MV-4-11 (cell line): ENCODE measurements at places on chromosomes 11 and 22.

DNA sequence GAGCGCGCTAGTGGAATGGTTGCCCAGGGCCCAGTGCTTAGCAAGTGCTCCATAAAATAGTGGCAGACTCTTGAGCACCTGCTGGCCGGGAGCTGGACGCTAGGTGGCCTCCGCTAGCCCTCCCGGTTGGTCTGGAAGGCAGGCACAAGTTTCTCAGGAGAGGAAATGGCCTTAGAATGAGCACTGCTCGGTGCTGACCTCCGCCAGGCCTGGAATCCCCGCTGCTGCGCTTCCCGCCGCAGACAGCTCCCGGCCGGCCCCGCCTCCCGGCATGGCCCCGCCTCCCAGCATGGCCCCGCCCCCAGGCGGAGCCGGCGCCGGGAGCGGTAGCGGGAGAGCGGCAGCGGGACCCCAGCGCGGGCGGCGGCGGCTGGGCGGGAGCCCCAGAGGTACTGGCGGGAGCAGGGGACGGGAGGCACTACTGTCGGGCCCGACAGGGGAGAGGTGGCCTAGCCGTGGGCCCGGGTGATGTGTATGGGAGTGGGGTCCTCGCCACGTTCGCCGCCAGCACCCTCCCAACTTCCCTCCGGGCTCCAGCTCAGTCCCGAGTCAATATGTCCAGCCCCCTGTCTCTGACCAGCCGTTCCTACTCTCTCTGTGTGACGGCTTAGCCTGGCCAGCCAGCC, at the start of gene SIPA1:
SIPA1 (plus strand) TSS at position 308 of the 626 bp plus-strand sequence. CDS start 2,821 bp downstream, outside the sequence.
- DNase-seq, result peak; percentile 73

GRCh38 chr11:128596250-128596649, 8.9 kb upstream of the ETS1 start:
- DNase-seq, result no peak

- no peak for DNase-seq
These were observed 88.8 kb upstream of the XKR3 start for GRCh38 chr22:16914006-16914405.

DNA sequence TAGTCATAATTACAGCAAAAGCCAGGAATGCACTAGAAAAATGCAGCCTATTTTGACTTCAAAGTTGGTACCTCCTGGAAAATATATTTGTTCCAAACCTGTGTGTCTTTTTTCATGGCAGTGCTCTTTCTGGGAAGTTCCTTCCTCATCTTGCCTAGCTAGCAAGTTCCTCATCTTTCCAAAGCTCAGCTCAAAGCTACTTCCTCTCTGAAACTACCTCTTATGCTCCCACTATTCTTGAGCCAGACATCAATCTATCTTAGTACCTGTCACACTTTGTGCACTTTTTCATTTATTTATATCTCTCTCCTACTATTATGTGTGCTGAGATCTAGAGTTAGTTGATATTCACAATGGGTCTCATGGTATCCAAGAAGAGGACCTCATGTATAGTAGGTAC, 191.6 kb upstream of the CCDC90B start:
- DNase-seq, result peak; percentile 63

GRCh38 chr11:68473693-68474092, 13.1 kb downstream of the PPP6R3 start:
- DNase-seq, result no peak

GRCh38 chr11:74615988-74616387, 23.6 kb downstream of the POLD3 start:
- no peak for DNase-seq

DNA sequence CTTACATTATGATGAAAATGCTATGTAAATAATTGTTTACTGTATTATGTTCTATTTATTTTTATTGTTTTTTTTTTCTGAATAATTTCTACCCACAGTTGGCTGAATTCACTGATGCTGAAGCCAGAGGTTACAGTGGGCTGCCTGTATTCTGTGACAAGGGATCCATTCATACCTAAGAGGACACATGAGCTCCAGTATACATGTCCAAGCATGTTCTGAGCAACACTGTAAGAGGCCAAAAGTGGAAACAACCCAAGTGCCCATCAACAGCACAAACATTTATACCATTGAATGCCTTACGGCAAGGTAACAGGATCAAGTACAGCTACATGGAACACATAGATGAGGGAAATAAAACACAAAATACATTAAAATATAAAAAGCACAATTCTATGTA, 1.4 kb upstream of the SRSF8 start:
- DNase-seq, result no peak

DNA sequence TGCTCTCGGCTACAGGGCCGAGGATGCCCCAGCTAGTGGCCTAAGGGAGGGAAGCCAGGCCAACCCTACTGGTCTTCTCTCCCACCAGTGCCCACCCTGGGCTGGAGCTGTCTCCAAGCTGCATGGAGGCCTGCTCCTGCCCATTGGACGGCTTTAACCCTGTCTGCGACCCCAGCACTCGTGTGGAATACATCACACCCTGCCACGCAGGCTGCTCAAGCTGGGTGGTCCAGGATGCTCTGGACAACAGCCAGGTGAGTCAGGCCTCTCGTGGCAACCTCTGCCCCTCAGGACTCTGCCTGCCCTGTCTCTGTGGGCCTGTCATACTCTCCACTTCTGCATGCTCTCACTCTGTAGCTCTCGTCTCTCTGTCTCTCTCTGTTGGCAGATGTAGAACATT, 44.1 kb upstream of the TPBGL start:
- DNase-seq, result no peak

GRCh38 chr11:61367406-61367805, 5.2 kb downstream of the TMEM138 start:
- DNase-seq, result no peak

GRCh38 chr11:28342716-28343115, 234.5 kb downstream of the METTL15 start:
- no peak for DNase-seq

- DNase-seq, result no peak
These were observed 3.0 kb upstream of the RIN1 start for GRCh38 chr11:66339162-66339675.

DNA sequence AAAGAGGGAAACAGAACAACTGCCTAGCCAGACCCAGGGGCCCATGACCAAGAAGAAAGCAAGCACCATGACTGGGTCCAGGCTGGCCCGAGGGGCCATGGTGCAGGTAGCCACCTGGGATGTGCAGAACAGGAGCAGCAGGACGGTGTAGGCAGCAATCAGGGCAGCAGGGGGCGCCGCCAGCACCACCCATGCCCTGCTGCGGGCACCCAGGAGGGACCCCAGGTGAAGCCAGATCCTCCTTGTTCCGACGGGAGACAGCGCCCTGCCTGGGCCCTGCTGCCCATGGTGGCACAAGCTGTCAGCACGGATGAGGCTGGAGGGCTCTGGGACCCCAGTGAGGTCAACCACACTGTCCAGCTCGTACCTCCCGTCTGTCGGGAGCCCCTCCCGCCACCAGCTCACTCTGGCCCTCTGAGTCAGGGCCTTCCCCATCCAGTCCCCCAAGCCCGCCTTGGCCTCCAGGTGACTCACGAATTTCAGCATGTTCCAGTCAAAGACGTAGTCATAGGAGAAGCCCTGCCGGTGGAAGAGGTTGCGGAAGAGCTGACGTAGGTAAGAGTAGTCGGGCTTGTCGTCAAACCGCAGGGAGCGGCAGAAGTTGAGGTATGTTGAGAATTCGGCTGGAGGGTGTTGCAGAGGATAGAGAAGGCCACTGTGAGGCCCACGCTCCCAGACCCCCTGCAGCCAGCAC, 18.8 kb downstream of the CSNK1E start:
- no peak for DNase-seq

DNA sequence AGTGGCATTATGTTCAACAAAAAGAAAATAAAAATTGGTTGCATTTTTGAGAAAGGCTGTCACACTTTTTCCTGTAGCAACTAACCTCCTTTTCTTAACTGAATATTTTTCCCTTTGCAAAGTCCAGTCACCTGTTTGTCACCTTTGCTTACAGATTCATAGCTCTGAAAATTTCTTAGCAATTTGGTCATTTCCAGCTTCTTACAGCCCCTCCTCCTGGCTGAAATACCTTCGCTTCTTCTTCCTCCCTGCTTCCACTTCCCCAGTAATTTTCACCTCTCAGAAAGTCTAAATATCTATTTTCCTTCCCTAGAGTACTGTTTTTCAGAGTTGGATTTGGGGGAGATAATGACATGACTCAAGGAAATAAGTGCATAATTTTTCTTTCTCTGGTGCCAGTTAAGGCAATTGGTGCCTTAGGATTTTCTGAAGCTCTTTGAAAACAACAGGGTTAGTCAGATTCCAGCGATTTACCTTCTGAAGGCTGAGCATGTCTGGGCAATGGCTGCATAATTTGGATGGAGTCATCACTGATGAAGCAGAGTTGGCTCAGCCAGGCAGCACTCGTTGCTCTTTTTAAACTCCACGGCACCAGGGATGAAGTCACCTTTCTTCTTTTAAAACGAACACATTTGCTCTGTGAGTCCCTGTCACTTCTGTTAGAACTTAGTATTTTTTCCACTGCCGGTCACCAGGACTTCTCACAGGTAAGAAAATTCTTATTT, 62.1 kb upstream of the AMOTL1 start:
- no peak for DNase-seq

GRCh38 chr11:38460896-38461295, 1862.9 kb upstream of the RAG2 start:
- DNase-seq, result no peak

DNA sequence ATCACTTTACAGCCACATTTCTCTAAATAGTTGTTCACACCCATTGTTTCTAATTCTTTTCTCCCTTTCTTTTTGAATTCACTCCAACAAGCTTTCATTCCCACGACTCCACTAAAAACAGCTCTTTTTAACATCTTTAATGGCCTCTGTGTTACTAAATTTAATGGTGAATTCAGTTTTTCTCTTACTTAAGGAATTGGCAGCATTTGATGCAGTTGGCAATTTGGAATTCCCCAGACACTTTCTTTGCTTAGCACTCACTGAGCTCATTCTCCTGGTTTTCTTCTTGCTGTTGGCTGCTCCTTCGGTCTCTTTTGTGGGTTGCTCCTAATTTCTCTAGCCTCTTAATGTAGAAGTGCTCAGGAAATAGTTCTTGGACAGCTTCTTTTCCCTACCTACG, 40.5 kb upstream of the OR9Q1 start:
- DNase-seq, result no peak

DNA sequence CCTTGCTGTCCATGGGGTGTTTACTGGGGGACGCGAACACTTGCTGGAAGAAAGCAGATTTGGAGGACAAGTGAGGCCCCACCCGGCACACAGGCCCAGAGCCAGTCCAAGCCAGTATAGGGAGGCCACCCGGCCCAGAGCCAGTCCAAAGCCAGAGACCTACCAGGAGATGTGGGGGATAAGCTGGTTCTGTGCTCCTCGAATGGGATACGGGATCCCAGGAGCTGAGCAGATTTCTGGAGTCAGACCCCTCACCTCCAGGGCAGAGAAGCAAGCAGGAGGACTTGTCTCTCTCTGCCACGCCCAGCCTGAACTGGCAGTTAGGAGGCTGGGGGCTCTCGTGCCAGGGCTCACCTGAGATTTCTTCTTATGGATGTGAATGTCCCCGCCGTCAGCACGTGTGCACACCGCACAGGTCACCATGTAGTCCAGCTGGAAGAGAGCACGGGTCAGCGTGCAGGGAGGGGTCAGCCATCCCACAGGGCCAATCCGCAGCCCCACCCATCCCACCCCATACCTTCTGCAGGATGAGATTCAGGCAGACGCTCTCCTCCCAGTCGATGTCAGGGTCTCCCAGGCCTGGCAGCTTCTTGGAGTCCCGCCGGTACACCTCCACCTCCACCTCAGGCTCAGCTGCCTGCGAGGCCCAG, 35.3 kb downstream of the KIAA0930 start:
- no peak for DNase-seq

- no peak for DNase-seq
These were observed 250.7 kb downstream of the FAT3 start for GRCh38 chr11:92475316-92475715.

GRCh38 chr11:118605116-118605867, 2.1 kb upstream of the PHLDB1 start:
- peak; percentile 61 for DNase-seq

GRCh38 chr11:11086979-11087378, 229.1 kb upstream of the ZBED5 start:
- DNase-seq, result no peak

GRCh38 chr22:38943882-38944281, 13.5 kb upstream of the APOBEC3A start:
- no peak for DNase-seq
